GM12892 (cell line): ENCODE measurements at places on chromosomes 1 and 21.
A peak's percentile ranks its signal among the peaks of the same experiment; 100 is the strongest.

DNA sequence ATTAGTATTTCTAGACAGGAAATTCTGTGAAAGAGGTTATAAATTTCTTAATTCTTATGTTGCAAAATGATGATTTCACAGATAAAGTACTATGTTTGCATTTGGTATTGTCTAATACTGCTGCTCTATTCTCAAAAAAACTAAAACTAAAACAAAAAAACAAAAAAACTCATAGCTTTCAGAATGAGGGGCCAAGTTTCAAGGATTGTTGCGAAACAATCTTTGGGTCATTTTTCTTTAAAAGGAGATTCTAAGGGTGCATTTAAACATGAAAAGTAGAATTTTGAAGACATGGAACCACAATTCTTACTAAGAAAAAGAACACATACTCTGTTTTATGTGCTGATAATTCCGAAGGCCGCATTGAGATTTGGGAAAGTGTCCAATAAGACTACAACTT is 645.1 kb downstream of the ADGRL2 start:
- no peak for DNase-seq

- no peak for DNase-seq
Observed at GRCh38 chr1:61226791-61227567, 144.6 kb downstream of the NFIA start.

- no peak for DNase-seq
Observed at GRCh38 chr1:157239936-157240335, 101.7 kb upstream of the ETV3 start.

GRCh38 chr1:222060210-222060916 is 318.5 kb upstream of the DUSP10 start:
- DNase-seq = no peak

DNA sequence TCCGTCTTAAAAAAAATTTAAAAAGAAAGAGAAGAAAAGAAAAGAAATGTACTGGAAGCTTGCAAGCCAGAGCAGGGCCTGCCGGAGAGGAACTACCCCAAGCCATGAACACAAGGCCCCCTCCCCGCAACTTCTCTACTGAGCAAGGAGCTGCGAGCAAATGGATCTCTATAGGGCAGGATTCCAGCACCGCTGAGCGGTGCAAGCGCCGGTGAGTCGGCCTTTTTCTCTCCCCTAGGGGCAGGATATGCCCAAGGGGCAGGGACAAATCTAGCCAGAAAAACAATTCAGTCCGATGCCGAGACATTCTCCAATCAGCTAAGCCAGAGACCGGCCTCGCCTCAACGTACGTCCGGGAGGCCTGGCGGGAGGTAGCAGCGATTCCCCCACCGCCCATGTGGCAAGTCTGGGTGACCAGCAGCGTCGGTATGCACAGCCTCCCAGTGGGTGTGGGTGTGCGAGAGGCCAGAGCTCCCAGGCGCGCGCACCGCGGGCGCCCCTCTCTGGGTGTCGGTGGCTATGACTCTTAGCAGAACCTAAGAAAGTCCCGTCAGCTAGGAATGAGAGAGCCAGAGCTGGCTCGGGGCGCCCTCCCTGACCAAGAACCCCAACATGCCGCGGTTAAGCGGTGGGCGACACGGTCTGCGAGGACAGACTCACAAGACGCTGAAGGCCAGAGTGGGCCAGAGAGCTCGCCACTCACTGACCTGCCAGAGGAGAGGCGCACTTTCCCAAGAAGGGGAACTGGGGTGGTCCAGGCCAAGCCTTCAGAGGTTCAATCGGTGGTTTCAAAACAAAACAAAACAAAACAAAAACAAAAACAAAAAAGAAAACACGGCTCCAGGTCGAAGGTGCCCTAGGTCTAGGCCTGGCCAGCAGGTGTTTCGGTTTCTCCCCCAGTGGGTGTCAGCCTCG is 1.9 kb downstream of the CSMD2 start:
- peak; percentile 55 for DNase-seq

- DNase-seq = no peak
Observed at GRCh38 chr21:41483415-41483814, 24.5 kb downstream of the TMPRSS2 start.

DNA sequence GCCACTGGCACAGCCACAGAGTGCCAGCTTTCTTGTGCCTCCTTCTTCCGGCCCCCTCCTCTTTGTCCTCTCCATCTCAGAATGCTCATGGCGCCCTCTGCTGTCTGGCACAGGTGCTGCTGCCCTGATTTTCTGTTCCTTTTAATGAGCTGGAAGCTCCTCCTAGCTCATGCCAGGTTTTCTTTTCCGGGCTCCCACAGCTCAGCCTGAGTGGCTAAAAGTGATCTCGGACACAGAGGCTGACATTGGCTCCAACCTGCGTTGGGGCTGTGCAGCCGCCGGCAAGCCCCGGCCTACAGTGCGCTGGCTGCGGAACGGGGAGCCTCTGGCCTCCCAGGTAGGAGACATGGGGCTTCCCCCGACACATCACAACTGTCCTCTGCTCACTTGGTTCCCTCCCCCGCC is 18.7 kb downstream of the CNTN2 start:
- DNase-seq = peak; percentile 71

DNA sequence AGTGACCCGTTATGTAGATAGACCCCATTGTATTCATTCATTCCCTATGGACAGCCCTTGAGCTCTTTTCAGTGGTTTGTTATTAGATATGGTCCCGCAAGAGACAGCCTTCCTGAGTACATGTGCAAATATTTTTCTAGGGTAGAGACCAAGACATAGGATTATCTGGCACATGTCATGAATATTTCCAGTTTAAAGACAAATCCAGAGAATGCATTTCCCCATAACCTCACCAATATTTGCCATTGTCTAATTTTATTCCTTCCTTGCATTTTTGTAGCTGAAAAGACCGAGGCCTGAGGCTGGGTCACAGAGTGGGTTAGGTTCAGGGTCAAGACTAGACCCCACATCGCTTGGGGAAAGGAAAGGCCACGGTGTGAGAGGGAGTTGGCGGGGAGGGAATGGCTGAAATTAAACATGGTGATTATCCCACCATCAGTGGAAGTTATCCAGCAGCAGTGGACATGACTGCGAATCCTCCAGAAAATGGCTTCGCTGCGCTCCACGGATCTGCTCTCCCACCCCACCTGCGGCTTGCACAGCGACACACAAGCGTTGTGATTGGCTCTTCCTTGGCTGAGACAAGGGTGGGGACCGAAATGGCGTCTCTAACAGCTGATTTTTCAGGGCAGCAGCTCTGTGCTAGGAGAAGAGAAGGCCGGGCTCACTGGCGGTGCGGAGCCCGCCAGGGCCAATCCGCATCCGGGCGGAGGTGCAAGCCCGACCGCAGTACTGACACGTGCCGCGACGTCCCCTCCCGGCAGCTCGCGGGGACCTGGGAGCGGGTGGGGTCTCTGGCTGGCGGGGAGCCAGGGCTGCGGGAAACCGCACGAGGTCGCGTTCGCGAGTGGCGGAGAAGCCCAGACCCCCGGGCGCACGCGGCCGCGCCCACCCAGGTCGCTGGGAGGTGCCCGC is 16.1 kb upstream of the STMN1 start:
- DNase-seq = no peak

DNA sequence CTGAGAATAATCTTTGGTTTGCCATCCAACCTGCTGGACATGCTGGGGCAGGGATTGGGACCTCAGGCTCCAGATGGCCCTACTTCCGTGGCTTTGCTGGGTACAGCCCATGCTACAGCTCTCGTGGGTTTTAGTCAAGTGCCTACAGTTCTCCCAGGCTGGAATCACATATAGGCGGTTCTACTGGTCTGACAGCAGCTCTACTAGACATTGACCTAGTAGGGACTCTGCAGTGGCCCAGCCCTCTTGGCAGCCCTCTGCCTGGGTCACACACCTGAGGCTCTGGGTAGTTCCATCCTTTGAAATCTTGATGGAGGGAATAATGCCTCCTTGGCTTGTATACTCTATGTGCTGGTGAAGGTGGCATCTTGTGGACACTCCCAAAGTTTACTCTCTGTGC is 72.2 kb downstream of the PGM1 start:
- no peak for DNase-seq

- no peak for DNase-seq
Observed at GRCh38 chr1:234265861-234266260, 107.4 kb upstream of the COA6 start.

DNA sequence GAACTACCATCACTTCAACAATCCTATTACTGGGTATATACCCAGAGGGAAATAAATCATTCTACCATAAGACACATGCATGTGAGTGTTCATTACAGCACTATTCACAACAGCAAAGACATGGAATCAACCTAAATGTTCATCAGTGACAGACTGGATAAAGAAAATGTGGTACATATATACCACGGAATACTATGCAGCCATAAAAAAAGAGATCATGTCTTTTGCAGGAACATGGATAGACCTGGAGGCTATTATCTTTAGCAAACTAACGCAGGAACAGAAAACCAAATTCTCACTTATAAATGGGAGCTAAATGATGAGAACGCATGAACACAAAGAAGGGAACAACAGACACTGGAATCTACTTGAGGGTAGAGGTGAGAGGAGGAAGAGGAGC is 39.0 kb downstream of the KIAA0319L start:
- no peak for DNase-seq

DNA sequence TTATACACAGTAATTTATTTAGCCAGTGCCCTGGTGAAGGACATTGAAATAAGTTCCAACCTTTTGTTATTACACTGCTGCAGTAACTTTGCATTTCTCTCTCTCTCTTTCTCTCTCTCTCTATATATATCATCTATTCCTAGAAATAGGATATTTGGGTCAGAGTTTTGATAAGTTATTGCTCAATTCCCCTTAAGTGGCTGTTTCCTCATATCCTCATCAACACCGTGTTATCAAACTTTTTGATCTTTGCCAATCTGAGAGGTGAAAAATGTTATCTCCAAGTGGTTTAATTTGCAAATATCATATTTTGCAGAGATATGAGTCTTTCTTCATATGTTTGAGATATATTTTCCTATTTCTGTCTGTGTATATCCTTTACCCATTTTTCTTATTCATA is 1.6 kb upstream of the SRSF4 start:
- no peak for DNase-seq

GRCh38 chr1:11373895-11374747 is 101.1 kb downstream of the UBIAD1 start:
- no peak for DNase-seq

- no peak for DNase-seq
Observed at GRCh38 chr1:178581351-178582303, 68.7 kb downstream of the TEX35 start.

GRCh38 chr1:203378556-203379245 is 27.8 kb upstream of the FMOD start:
- DNase-seq = no peak

DNA sequence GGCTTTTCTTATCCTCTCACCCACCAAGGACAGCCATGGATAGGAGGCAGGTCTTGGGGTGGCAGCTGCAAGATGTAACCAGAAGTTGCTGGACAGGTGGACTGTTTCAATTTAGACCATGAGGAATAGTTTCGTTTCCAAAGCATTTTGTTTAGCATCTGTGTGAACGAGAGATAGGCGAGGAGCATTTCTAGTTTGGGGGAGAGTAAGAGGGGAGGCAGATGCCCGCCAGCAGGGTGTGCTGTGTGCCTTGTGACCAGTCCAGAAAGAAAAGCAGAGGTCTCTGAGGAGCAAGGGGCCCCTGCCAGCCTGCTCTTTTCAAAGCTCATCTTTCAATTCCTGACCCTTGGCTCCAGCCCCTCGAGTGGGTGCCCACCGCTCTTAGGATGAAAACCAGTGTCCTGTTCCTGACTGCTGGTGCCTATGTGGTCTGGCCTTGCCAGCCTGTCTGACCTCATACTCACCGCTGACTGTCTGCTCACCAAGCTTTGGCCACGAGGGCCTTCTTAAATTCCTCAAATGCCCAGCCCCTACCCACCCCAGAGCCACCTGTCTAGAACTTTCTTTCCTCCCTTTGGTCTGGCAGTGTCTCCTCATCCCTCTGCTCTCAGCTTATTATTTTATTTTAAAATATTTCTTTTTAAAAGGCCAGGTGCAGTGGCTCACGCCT is 8.5 kb downstream of the SERINC2 start:
- no peak for DNase-seq

DNA sequence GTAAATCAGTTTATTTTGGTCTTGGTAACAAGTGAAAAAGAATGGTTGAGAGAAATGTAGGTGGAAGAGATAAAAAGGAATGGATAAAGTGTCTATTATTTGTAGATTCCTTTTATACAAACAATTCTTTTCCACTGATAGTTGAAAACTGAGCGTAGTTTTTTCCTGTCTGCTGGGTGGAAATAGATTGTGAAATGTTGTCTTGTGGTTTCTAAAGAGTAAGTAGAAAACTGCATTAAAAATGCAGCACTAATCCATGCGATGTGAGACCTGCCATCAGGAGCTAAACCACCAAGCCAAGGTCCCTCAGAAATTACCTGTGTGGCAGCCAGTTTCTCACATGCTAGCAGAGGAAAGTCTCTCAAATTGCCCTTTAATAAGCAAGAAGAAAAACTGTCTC is 103.2 kb upstream of the SLC44A3 start:
- no peak for DNase-seq

DNA sequence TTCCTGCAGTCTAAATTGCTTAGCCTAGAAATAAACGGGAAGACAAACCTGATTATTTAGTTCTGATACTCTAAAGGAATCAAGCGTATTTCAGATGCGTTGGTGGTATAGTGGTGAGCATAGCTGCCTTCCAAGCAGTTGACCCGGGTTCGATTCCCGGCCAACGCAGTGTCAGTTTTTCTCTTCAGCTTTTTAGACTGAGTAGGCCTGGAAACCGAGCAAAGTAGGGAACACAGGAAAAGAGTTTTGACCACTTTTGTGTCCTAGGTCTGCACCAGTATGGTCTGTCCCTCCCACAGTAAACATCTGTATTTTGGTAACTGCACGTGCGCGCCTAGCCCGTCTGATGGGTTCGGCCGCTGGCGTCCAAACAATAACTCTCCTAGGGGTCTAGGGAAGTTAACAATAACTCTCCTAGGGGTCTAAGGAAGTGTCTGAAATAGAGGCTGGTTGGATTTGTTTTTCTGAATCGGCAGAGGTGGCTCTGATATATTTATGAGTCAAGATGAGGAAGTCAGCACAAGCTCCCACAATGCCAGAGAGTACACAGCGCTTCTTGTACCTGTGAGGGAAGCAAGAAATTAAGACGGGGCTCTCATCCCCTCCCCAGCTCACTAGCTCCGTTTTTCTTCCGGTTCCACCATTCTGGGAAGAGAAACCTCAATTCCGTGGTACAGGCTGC is 15.6 kb upstream of the HJV start:
- DNase-seq = peak; percentile 24

- DNase-seq = no peak
Observed at GRCh38 chr1:51299981-51300670, 30.2 kb downstream of the TTC39A start.

DNA sequence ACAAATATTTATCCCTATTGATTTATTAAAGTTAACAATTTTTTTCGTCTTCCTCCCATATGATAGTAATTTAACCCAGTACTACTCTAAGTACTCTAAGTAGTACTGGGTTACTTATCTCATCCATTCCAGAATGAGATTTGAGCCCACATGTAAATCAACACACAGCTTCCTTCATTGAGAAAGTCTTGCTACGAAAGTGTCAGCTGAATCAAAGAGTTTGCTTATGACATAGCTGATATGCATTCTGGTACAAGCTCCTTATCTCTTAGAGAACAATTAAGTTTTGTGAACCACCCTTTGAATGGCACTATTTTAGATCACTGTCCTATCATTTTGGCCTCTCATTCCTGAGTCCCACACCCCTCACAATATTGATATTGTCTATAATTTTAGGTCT is 2.4 kb upstream of the SLC44A3 start:
- DNase-seq = no peak

GRCh38 chr1:174232761-174233160 is 73.4 kb downstream of the RABGAP1L start:
- no peak for DNase-seq

- no peak for DNase-seq
Observed at GRCh38 chr1:11659748-11660147, 4.3 kb upstream of the FBXO6 start.

GRCh38 chr1:56797065-56797685 is 22.0 kb downstream of the FYB2 start:
- no peak for DNase-seq

- DNase-seq = no peak
Observed at GRCh38 chr21:39176271-39176709, 7.0 kb downstream of the PSMG1 start.
